CD4-positive, alpha-beta memory T cell (primary cell): ENCODE measurements at places on chromosomes 1 and 21. TPM values are rescaled to one million over a fixed set of nuclear protein-coding genes. Genes with fewer than 3 reads are reported as not detected.

- no peak for DNase-seq
Measured at GRCh38 chr1:218201601-218202000, 83.5 kb upstream of the RRP15 start.

DNA sequence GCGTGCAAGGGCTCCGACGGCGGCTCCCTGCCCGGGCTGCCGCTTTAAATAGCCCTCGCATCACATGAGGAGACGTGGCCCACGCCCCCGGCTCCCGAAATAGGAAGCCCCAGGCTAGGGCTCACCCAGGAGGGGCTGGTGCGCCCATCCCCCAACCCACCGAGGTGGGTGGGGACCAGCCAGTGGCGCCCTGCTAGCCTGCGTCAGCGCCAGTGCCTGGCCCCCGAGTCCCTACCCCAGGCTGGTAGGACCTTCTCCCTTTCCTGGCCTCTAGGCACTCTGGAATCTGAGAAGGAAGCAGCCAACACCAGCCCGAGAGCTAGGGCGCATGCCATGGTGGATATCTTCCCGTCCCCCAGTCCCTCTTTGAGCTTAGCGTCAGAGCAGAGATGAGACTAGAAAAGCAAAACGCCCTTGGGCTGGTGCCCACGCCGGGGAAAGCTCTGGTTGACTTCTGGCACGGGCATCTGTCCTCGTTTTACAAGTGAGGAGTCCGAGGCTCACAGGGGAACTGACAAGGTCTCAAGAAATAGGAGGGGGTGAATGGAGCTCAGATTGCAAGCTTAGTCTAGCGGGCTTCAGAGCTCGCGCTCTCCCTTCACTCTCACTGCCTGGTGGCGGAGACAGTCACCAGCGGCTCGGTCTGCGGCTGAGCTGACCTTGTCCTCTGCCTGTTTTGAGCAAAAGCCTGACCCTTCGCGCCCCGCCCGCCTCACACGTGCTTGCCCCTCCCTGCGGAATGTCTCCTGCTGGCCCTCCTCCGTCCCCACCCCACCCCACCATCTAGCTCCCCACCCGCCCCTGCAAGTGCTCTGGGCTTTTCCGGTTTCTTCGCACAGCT is at the start of gene FABP3:
FABP3 (minus strand) TSS at position 21 of the 841 bp plus-strand sequence. CDS start 62 bp downstream, outside the sequence.
- DNase-seq: no peak

DNA sequence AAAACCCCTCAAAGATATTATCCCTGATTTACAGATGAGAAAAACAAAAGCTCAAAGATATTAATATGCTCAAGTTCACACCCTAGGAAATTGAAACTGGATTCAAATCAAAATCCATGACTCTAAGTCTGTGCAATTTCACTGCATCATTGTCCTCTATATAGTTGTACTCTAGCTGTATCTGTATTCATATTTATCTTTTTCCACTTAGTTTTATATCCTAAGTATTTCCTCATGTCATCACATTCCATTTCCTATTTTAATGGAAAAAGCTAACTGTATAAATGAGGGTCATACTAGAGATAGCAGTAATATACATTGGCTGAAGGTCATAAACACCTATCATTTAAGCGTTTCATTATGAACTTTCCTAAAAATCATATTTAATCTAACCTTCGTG is 42.2 kb upstream of the RALGPS2 start:
- DNase-seq: no peak

DNA sequence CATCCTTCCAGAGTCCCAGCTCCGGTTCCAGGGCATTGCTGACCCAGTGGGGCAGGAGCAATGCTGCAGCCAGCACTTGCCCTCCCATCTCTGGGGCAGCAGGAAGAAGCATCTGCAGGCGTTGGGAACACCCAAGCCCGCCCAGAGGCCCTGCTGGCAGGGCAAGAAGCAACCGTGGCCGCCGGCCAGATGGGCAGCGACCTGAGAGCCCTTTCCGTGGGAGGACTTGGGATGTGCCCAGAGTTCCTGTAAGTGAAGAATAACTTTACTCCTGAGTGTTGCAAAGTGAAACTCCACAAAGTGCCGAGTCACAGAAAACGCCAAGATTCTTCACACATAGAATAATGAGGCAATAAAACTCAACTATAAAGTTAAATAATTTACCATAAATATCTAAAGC is 46.0 kb downstream of the GRIK3 start:
- DNase-seq: no peak

GRCh38 chr1:37255136-37255795 is 219.1 kb upstream of the ZC3H12A start:
- DNase-seq: no peak

- no peak for DNase-seq
Measured at GRCh38 chr1:64878931-64879611, 87.3 kb downstream of the JAK1 start.

DNA sequence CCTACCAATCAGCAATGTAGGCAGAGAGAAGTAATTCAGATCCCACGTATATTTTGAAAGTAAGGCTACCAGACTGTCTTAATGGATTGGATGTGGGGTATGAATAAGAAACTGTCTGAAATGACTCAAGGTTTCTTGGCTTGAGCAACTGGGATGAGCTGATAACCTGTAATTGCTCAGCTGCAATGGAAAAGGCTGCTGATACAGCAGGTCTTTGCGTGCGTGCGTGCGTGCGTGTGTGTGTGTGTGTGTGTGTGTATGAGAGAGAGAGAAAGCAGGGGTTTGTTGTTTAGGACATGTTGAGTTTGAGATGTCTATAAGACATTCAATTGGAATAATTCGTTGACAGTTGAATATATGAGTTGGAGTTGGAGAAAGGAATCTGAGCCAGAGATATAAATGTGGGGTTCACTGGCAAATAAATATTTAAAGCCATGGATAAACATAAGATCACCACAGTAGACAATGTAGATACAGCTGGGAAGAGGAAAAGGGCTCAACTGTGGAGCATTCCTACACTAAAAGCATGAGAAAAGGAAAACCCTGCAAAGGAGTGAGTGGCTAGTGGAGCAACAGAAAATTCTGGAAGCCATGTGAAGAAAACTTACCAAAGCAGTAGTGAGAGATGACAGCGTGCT is 72.9 kb downstream of the UCHL5 start:
- DNase-seq: no peak

DNA sequence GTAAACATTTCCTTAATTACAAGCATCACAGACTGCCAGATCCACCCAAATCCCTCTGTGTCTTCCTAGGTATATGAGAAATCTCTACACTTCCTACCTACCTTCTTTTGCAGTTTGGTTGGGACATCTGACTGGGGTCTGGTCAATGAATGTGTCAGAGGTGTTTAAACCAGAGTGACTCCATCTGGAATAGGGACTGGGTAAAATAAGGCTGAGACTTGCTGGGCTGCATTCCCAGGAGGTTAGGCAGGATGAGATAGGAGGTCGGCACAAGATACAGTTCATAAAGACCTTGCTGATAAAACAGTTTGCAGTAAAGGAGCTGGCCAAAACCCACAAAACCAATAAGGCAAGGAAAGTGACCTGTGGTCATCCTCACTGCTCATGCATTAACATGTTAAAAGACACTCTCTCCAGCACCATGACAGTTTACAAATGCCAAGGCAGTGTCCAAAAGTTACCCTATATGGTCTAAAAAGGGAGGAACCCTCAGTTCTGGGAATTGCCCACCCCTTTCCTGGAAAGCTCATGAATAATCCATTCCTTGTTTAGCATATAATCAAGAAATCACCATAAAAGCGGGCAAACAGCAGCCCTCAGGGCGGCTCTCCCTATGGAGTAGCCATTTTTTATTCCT is 87.4 kb upstream of the BACE2 start:
- no peak for DNase-seq

DNA sequence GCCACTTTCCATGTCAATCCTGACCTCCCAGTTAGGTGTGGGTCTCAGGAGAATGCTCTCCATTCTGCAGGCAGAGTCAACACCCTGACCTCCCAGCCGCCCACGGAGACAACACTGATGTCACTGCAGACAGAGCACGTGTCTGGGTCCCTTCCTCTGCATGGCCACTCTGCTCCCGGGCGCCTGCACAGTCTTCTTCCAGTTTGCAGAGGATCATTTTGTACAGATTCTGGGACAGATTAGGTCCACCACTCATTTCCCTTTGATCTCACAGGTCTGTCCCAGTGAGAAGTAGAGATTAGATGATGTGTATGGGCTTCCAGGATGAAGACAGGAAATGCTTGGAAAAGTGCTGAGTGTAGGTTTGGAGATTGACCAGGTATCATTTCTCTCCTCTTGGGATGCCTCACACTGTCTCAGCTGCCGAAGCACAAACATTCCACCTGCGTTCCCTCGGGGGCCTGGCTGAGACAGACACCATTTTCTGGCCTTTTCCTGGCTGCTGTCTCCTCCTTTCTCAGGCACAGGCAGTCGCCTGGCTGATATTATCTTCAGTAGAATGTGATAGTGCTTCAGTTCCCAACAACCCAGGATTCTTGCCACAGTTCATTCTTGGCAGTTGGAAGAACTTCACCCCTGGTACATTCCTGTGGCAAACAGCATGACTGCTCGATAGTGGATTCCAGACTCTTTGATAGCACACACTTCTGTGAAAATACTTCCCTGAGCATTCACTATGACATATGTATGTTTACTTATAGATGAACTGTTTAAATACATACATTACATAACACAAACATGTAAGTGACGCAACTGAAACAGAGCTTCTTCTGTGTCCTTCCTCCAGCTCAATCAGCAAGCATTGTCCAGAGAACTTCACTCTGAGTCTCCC is 7.9 kb downstream of the MYBPHL start:
- no peak for DNase-seq

GRCh38 chr1:97093741-97094140 is 372.2 kb downstream of the PTBP2 start:
- DNase-seq: no peak

Gene CADM3
- total RNA-seq: not detected

Gene S100A1
- total RNA-seq: not detected
